ENCODE measurements at places on chromosomes 4 and X.

- no peak for DNase-seq
Measured at GRCh38 chrX:133722756-133723155, 262.6 kb downstream of the GPC3 start.

DNA sequence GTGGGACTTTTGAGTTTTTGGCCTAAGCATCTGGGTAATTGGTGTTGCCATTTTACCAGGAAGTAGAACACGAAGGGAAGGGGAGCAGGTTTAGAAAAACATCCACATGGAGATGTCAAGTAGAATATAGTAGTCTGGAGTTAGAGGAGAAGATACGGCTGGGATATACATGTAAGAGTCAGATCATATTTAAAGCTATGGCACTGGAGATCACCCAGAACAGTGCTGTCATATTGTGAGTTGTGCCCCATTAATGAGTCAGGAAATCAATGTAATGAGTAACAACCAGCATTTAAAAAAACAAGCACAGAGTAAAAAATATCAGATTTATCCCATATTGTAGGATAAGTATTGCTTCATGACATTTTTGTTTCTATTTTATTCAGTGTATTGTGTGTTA is 4.2 kb downstream of the GSTCD start:
- DNase-seq = no peak

- DNase-seq = no peak
Measured at GRCh38 chrX:18598413-18598812, 73.5 kb downstream of the RS1 start.

GRCh38 chr4:173317004-173317403 is 17.2 kb downstream of the HMGB2 start:
- no peak for DNase-seq

- no peak for DNase-seq
Measured at GRCh38 chr4:119604266-119604665, 24.3 kb downstream of the PDE5A start.

All from CD4-positive, alpha-beta T cell treated with Interleukin-2 at 100 ng/mL for 4 hours (primary cell).